CD8-positive, alpha-beta memory T cell (primary cell): ENCODE measurements at places on chromosomes 13 and 19. TPM values are rescaled to one million over a fixed set of nuclear protein-coding genes. Genes with fewer than 3 reads are reported as not detected.

- DNase-seq: no peak
These were observed 528.2 kb downstream of the LMO7 start for GRCh38 chr13:76164290-76164689.

DNA sequence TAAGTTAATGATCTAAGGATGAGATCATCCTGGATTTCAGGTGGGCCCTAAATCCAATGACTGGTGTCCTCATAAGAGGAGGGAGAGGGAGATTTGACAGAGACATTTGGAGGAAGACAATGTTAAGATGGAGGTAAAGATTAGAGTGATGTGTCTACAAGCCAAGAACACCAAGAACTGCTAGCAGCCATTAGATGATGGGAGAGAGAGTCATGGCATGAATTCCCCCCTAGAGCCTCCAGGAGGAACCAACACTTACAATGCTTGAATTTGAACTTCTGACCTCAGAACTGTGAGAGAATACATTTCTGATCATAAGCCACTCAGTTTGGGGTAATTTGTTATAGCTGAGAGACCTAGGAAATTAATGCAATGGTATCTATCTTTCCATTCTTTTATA, 68.1 kb upstream of the RFXAP start:
- no peak for DNase-seq

Gene ELF1
- total RNA-seq: 76.8 TPM

Gene RFXAP
- 10.2 TPM for total RNA-seq

- no peak for DNase-seq
These were observed 118.9 kb upstream of the UBL3 start for GRCh38 chr13:29969286-29969685.

Gene ZNF471
- 0.95 TPM for total RNA-seq
